ENCODE measurements at places on chromosomes 13 and 19.
A peak's percentile ranks its signal among the peaks of the same experiment; 100 is the strongest.

DNA sequence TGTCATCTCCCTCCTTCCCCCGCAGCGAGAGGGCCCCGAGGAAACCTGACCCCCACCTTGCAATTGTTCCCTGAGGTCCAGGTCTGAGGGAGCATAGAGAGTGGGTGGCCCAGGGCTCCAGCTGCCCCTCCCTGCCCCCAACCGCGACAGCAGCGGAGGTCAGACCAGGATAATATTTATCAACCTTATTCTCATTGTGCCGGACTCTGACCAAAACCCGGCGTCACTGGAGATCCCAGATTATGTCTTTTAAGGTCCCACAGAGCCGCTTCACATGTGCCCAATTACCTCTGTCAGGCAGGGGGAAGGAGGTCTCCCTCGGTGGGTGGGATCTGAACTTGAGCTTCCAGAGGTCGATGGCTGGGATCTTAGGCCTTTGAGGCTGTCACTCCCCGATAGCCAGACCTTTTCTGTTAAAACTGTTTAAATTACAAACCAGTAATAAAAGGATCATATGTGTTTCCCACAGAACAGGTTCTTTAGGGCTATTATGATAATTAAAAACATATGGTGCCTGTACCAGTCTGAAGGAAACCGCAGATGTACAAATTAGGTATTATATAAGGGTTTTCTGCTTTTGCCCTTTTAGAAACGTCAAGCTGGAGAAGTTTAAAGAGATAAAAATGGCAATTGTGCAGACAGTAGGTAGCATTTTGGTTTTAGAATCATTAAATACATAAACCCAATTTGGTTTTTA lies 195.5 kb downstream of the ZNF536 start:
- DNase-seq = peak; percentile 51

DNA sequence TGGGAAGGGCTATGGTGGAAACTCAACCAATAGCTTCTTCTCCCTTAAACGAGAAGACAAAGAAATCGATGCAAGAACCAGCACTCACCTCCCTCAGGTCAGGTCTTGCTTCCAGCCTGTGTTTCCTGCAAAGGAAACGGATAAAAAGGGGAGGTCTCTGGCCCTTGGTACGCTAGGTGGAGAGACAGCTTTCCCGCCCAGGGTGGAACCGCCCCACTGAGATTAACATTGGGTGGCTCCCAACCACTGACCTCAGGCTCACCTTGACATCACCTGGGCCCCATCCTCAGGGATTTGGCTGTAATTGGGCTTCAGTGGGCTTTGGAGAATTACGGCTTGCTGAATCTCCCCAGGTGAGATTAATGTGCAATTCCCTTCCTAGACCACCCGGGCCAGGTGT lies at the start of gene NLRP7:
Gene NLRP7, minus strand, starts transcription at position 150 of the 400 bp plus-strand sequence.
- DNase-seq = no peak

DNA sequence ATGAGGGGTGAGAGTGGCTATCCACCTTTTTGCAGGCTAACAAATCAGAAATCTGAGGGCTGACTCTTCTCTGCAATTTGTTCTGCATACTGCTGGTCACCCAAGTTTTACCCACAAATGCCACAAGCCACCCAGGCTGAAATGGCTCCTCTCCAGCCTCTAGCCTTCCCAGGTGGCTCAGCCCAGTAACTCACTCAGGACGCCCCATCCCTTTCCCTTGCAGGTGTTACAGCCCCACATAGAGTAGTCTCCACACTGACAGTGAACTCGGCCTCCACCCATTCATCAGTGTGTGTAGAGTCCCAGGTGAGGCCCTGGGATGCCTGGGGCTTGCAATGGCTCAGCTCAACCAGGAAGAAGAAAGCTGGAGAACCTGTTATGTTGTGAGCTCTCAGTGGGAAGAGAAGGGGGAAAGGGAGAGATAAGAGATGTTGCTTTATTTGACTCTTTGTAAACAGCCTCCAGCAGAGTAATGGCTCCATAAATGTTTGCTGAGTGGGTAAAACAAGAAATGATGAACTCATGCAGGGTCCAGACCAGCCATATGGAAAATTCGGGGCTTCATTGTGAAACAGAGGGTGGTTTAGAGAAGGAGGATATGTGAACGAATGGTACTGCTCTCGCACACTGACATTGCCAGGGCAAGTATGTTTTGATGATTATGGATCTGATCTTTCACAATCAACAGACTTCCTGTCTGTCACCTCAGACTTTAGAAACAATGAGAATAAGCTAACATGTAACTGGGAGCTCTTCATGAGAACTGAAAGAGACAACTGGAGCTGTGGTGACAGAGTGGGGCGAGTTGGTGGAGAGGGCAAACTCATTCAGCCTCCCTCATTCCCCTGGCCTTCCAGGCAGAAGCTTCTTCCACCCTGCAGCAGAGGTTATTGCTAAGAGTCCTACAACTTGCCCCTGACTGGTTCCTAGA lies 74.2 kb upstream of the RFC3 start:
- DNase-seq = no peak

- peak; percentile 39 for DNase-seq
These were observed 712 bp downstream of the BBC3 start for GRCh38 chr19:47230054-47230920.

All from fibroblast of skin of right quadriceps (primary cell).